ENCODE measurements at places on chromosomes 6 and 20.

DNA sequence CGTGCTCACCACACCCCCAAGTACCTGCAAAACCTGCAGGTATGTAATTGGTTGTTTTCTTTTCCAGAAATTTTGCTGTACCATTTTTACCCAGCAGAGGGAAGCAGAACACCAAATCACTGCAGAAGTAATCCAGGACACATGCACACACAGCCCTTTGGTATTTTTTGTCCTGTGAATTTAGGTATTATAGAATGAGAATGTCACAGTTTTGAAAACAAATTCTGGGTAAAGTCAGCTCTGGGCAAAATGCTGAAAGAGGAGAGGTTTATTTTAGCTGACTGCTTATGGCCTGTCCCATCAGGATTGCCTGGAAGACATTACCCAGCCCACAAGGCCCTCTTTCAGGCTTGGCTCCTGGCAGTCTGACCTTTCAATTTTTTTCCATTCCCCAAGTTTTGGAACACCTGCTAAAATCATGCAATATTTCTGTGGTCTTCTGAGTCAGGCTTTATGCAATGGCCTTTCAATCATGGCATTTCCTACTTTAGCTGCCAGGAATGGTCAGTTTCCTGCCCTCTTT, 3.5 kb upstream of the EFHC1 start:
- no peak for DNase-seq

DNA sequence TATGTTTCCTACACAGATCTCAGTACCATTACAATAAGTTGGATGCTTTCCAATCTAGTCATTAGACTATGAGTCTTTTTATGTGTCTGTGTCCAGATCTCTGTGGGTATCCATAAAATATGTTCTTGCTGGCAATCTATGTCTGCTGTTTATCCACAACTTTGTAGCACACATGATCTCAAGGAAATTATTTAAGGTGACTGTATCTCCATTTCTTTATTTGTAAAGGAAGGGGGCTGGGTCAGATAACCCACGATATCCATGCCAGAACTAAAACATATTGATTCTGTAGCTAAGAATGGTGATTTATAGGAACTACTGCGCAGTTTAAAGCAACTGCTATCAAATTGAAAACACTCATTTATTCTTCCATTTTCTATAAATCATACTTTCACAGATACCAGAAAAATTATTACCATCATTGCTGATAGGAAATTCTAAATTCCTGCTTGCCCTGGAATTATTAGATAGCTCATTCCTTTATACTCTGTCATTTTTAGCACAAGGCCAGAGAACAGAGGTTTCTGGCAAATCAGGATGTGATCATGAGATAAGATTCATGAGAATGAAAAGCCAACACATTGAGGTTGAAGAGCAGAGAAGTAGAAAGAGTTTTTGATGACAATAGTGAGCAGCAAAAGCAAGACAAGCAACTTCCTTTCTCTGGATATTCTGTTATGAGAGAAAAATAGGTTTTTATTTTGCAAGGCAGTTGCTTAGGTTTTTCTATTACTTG, 851.4 kb upstream of the CITED2 start:
- no peak for DNase-seq

DNA sequence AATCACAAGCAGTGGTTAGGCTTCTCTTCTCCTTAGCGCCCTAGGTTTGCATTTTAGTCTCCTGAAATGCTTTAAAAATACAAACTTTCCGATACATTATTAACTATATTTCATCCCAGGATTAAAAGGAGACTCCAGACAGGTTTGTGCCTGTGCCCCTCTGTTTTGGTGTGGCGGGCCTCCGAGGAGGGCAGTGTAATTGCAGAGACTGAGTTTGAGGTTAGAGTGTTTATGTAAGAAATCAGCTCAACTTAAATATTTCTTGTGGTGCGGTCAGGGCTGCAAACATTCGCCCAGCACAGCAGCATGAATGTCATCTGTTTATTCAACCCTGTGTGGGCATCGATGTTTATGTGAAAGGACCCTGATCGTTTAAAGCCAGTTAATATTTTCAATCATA, 130.4 kb upstream of the AKAP12 start:
- no peak for DNase-seq

DNA sequence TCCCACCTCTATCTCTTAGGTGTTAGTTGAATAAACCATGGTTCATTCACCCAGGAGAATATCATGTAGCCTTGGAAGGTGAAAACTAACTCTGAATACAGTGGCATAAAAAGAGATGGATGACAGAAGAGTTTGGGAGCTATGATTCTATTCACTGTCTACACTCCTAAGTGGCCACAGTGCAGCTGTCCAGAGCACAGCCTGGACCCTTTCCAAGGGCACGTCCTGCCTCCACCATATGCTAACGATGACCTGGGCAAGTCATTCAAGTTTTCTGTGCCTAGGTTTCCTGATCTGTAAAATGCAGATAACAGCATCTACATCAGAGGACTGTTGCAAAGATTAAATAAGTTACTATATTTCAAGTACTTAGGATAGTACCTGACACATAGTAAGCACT, 314.1 kb downstream of the PTPRT start:
- DNase-seq = no peak

- DNase-seq = no peak
These were observed 44.2 kb upstream of the RNF24 start for GRCh38 chr20:4059606-4060005.

GRCh38 chr6:12112540-12113189, 100.6 kb downstream of the HIVEP1 start:
- no peak for DNase-seq

GRCh38 chr6:125019918-125020317, 57.7 kb downstream of the RNF217 start:
- no peak for DNase-seq

GRCh38 chr6:22067122-22067521, 229.7 kb downstream of the PRL start:
- DNase-seq = no peak

- DNase-seq = no peak
These were observed 31.7 kb upstream of the ASXL1 start for GRCh38 chr20:32326504-32326845.

DNA sequence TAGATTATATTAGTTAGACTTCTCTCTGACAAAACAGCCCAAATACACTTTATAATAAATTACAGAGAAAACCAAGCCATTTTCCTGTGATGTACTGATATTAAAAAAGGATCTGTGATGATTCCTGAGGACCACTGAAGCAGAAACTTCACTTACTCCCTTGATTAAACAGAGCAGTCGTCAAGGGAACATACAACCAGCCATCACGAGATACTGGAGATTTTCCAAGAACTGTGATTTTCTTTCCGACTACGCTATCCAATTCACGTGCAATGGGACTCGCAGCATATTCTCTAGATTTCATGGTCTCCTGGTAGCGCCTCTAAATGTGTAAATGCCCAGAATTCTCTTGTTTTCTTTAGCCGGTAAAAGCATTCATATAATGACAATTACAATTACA, 377.4 kb downstream of the PHF3 start:
- DNase-seq = no peak

DNA sequence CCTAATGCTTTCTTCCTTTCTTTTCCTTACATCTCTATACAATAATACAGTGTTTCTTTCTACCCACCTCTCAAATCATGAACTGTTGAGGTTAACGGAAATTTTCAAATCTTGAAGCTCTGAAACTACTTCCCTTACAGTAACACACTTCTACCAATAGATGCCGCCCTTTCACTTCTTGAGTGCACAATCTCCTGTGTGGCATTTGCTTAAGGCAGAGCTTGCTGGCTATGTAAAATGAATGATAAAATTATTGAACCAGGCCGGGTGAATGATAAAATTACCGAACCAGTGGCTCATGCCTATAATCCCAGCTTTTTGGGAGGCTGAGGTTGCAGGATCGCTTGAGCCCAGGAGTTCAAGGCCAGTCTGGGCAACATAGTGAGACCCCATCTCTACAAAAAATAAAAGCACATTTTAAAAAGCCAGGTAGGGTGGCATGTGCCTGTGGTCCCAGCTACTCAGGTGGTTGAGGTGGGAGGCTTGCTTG, 56.8 kb downstream of the KCNS1 start:
- DNase-seq = no peak

- DNase-seq = no peak
These were observed 19.0 kb upstream of the AVP start for GRCh38 chr20:3103369-3104032.

DNA sequence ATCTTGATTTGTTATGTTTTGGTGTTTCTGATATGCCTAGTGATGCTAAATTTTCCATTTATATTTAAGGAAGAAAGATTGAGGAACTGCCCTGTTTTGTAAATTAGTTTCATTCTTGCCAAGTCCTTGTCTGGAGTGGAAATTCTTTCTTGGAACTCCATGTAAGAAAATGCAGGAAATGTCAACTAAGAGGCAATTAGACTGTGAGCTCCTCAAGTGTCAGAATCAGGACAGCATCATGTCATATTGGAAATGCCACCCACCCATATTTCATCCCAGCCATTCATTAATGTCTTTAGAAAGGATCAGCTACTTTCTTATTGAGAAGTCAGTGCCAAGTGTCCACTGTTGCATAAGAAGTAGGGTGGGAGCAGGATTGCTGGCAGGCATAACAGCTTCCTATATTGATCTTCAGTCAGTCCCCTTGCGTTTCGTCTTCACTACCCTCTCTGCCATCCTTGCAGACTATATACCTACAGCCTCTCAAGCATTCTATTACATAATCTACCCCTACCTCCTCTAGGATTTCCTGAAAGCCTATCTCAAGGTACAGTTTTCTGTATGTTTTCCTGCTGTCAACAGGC, 42.4 kb downstream of the HAO1 start:
- no peak for DNase-seq

DNA sequence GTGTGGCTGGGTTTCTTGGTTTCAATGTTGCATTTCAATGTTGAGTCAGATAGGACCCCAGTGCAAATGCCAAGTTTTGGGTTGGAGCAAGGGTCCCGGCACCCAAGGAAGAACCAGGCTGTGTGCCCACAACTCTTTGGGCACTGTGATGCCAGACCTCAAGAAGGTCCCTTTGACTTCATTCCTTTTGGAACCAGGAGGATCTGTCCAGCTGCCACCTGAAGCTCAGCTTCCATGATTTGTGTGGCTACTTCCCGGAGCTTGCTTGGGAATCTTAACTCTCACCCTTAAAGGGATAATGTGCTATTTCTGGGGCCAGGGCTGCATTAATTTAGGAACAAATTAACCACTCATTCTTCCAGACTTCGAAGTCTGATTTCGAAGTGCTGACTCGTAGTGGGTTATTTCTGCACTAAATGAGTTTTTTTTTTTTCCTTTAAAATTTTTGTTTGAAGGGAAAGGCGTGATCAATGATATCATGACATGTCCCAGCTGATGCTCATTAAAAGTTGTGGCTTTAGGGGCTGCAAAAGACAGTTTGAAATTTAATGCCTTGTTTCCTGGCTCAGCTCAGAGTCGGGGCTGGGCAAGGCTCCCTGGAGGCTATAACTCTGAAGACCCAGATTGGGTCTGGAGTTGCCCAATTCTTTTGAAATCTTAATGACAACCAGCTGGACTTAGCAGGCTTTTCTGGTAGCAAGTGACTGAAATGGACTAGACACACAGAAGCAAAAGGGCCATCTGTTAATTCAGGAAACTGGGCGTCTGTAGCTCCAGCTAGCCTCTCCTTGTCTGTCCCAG, 24.0 kb upstream of the PHACTR3 start:
- no peak for DNase-seq

- no peak for DNase-seq
These were observed 29.9 kb upstream of the PNRC1 start for GRCh38 chr6:89050697-89051096.

DNA sequence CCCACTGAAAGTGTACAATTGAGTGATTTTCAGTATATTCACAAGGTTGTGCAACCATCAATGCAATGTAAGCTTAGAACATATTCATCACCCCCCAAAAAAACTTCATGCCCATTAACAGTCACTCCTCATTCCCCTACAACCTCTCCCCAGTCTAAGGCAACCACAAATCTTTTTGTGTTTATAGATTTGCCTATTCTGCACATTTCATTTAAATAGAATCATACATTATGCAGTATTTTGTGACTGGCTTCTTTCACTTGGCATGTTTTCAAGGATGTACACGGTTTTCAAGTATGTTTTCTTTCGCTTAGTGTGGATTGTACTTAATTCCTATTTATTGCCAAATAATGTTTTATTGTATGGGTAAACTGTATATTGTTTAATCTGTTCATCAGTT, 329.3 kb upstream of the RNF24 start:
- no peak for DNase-seq

GRCh38 chr6:89690944-89691324, 52.4 kb upstream of the LYRM2 start:
- DNase-seq = no peak

DNA sequence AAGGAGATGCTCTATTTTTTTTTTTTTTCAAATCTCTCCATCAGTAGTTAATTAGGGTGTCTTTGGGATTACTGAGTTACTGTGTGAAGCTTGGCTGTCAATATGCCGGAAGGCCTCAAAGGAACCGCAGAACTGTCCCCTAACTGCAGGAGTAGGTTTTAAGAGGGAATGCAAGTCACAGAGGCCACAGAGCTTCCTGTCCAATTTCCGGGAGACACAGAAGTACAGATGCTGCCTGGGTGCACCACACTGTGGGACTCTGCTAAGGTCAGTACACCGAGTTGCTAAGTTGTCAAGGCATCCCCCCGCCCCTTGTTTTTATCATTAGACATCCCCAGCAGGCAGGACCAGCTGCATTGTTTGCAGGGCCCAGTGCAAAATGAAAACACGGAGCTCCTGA, 120.2 kb upstream of the RAB32 start:
- no peak for DNase-seq

GRCh38 chr6:157615420-157615769, 207.7 kb upstream of the SNX9 start:
- DNase-seq = no peak

GRCh38 chr20:37540001-37540400, 12.3 kb upstream of the BLCAP start:
- DNase-seq = no peak

GRCh38 chr6:44439270-44440045, 52.0 kb downstream of the CDC5L start:
- no peak for DNase-seq

GRCh38 chr6:1572892-1573291, 36.8 kb upstream of the FOXC1 start:
- DNase-seq = no peak

GRCh38 chr20:53284696-53285095, 308.9 kb downstream of the ZNF217 start:
- no peak for DNase-seq

DNA sequence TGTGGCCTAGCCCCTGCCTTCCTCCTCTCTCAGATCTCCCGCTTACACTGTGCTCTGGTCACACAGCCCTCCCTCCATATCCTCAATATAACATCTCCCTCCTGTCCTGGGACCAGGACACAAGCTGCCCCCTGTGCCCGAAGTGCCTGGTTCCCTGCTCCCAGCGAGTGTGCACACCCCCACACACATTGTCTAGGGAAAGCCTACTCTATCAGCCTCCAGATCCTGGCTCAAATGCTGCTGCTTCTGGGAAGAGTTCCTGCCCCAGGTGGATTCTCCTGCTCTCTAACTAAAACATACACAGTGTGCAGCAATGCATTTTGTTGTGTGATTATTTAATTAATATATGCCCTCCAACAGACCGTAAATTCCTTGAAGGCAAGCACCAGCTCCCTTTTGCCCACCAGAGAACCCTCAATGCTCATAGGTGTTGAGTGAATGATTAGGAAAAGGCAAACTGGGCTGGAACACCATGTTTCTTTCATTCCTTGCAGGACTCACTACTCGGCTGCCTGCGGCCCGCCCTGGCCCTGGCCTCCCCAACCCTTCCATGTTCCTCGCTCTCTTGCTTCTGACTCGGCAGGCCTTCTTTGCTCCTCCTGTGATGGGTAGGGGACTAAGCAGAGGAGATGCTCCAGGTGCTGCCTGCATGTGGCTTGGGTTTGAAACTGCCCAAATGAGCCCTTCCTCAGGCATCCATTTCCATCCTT, 194.6 kb downstream of the ZDHHC14 start:
- no peak for DNase-seq

All from activated naive CD4-positive, alpha-beta T cell (primary cell).